Colonic mucosa (tissue), 4 donors: ENCODE measurements at places on chromosomes 11 and 22.
A peak's percentile ranks its signal among the peaks of the same experiment; 100 is the strongest.

GRCh38 chr11:44835938-44836337 is 109.2 kb downstream of the TSPAN18 start:
- H3K4me1 ChIP-seq = no peaks in the 10 kb centered on the region
- no peaks in the 10 kb centered on the region for H3K36me3 ChIP-seq
- H3K27ac ChIP-seq = no peak overlapping the region
- no peaks in the 10 kb centered on the region for H3K27me3 ChIP-seq
- H3K4me3 ChIP-seq = no peak overlapping the region
- DNase-seq = no peak

GRCh38 chr11:6693342-6694228 is 10.4 kb upstream of the MRPL17 start:
- DNase-seq = peak; percentile 25
- H3K27me3 ChIP-seq = no peaks in the 10 kb centered on the region
- no peak overlapping the region for H3K27ac ChIP-seq
- H3K4me1 ChIP-seq = no peaks in the 10 kb centered on the region
- H3K36me3 ChIP-seq = no peaks in the 10 kb centered on the region
- no peak overlapping the region for H3K4me3 ChIP-seq

- no peak overlapping the region for H3K4me3 ChIP-seq
- DNase-seq = no peak
- no peak overlapping the region for H3K27ac ChIP-seq
- H3K27me3 ChIP-seq = no peaks in the 10 kb centered on the region
- H3K36me3 ChIP-seq = no peaks in the 10 kb centered on the region
Measured at GRCh38 chr11:7320306-7320705, 68.6 kb downstream of the SYT9 start.

GRCh38 chr11:15967966-15968365 is 388.4 kb downstream of the SOX6 start:
- H3K27ac ChIP-seq = peak overlapping the region; percentile 18
- no peaks in the 10 kb centered on the region for H3K27me3 ChIP-seq
- no peak for DNase-seq
- no peaks in the 10 kb centered on the region for H3K36me3 ChIP-seq
- no peak overlapping the region for H3K4me3 ChIP-seq
- no peaks in the 10 kb centered on the region for H3K4me1 ChIP-seq
